Stimulated activated CD4-positive, alpha-beta T cell treated with anti-CD3 and anti-CD28 coated beads, Interleukin-15, amount 100 ng/mL, for 1 hour (primary cell): ENCODE measurements at places on chromosomes 1 and 21.

- DNase-seq, result no peak
Measured at GRCh38 chr21:25368531-25368930, 238.8 kb downstream of the MRPL39 start.

DNA sequence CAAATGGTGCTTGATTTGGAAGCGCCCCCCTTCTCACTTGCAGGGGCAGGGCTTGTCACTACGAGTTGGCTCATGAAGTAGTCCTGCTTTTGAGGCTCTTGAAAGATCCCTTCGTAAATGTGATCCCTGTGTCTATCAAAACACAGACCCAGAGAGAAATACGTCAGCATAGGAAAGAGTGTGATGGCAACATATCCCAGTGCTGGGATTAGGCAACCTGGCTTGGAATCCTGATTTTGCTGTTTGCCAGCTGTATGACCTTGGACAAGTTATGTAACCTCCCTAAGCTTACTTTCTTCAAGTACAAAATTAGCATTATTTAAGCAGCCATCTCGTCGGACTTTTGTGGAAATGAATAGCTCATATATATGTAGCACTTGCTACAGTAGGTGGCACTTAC, 228.4 kb downstream of the ATG4C start:
- DNase-seq, result no peak

DNA sequence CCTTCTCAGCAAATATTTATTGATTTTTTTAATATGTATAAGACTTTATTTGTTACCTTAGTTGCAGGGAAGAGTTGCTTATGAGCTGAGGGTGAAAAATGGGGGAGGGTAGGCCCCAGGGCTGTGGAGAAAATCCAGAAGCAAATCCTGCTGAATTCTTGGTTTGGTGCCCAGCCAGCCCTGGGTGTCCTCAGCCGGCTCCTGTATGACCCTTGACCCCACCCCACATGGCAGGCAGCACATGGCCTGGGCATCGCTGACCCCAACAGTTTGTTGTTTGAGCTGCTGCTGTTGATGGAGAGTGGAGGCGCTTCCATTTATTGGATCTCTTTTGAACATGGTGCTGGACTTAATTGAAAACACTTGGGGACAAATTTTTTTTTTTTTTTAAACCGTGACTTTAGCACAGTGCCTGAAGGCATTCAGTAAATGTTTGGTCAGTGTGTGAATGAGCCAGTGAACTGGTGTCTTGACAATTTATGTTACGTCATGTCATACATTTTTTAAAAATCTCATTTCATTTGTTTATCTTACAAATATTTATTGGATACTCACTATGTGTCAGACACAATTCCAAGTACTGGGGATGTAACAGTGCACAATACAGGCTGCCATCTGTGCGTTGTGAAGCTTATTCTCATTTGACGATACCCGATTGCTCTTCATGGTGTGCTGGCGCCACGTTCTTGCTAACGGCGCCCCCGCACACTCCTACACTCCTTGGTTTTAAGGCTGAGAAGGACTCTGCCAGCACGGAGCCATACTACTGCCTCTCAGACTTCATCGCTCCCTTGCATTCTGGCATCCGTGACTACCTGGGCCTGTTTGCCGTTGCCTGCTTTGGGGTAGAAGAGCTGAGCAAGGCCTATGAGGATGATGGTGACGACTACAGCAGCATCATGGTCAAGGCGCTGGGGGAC, 98.8 kb downstream of the MTR start:
- DNase-seq, result no peak

- no peak for DNase-seq
Measured at GRCh38 chr1:112699425-112700144, 7.3 kb downstream of the RHOC start.

GRCh38 chr1:200150721-200151120, 123.2 kb downstream of the NR5A2 start:
- DNase-seq, result no peak

DNA sequence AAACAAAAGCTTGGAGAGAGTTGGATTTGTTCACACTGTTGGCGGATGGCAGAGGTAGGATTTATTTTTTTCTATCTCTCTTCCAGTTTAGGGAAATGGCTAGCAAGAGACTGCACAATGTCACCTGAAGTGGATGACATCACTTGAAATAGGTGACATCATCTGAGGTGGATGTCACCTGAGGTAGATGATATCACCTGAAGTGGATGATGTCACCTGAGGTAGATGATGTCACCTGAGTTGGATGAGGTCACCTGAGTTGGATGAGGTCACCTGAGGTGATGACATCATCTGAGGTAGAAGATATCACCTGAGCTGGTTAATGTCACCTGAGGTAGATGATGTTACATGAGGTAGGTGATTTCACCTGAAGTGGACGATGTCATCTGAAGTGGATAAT, 413.4 kb downstream of the DSCAM start:
- no peak for DNase-seq

GRCh38 chr1:79617777-79618176, 611.2 kb upstream of the ADGRL4 start:
- no peak for DNase-seq

DNA sequence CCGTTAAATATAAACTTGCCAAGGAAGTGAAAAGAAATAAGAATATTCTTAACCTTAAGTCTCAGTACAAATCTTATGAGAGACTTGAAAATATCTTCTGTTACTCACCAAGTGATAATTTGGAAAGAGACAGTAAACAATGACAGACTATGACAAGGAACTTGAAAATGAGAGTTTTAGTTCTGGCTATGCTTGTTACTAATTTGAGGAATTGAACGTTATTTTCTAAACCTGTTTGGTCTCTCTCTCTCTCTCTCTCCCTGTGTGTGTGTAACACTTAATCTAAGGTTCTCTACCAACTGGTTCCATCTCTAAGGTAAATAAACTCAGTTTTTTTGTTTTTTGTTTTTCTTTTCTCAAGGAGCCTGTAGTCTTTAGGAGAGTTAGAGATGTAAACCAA, 161.8 kb downstream of the AMY1C start:
- DNase-seq, result no peak

GRCh38 chr1:197394831-197395608, 127.0 kb downstream of the CRB1 start:
- no peak for DNase-seq

GRCh38 chr21:45441431-45442255, 36.7 kb downstream of the COL18A1 start:
- no peak for DNase-seq

DNA sequence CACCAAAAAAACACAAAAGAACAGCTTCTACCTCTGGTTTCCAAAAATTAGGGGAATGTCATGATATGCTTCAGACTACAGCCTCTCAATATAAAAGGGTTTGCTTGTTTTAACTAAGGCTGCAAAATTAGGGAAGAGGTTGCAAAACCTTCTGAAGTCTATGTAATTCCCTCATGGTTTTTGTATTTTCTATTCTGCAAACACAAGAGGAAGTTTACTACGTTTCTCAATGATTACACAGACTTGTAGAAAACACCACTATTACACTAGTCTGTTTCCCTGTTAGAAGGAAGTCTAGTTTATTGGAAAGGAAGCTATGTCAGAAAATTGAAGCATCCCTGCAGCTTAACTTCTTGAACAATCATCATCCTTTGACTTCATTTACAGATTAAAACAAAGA, 229.7 kb upstream of the FMN2 start:
- no peak for DNase-seq

DNA sequence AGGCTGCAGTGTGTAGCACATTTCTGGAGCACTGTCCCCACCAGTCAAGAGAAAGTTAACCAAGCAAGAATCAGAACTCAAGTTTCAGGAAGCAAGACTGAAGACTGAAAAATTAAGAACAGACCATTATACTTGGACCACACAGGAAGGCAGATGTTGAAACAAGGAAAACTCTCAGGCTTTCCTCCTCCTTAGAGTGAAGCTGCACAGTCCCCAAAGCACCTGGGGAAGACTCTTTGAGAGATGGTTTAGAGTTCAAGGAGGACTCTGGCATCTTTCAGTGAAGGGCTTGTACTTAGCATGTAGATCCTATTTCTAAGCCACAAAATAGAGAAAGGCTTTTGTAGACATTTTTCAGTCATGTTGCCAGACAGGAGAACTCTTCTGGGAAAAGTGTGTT, 113.7 kb upstream of the KCTD3 start:
- no peak for DNase-seq

GRCh38 chr1:48524892-48525467, 53.0 kb upstream of the SPATA6 start:
- no peak for DNase-seq

DNA sequence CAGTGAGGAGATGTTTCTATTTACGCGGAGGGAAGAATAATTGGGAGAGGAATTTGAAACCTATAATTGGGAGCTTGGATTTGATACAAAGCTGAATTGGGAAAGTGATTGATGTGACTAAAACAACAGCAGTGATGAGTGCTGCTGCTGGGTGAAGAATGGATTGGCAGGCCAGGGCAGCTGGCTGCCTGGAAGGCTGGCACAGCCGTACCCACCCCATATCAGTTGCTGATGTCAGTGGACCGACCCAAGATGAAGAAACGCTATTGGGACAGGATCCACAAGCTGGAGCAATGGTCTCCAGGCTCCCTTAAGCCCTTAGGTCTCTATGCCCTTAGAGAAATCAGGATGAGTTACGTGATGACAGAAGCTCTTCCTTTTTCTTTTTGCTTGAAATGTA, 47.4 kb downstream of the GRIK1 start:
- no peak for DNase-seq

GRCh38 chr1:116760996-116761665, 6.9 kb downstream of the CD2 start:
- no peak for DNase-seq

DNA sequence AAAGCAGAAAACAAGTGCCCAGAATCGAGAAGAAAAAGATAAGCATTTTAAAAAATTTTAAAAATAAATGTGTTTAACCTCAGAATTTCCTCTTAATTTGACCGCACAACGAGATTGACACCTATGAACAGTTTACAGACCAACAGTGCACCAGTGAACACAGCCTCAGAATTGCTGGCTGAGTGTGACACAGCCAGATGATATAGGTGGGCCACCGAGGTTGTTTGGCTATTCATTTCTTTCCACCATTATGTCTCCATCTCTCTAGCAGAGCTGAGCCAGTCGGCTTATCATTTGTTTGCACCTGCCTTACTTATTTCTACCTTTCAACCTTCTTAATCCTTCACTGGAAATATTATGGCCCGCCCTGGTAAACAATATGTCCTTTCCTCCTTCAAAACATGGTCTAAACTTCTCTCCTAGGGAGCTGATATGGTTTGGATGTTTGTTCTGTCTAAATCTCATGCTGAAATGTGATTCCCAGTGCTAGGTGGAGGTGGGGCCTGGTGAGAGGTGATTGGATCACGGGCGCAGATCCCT, 86.1 kb downstream of the DUSP10 start:
- no peak for DNase-seq

DNA sequence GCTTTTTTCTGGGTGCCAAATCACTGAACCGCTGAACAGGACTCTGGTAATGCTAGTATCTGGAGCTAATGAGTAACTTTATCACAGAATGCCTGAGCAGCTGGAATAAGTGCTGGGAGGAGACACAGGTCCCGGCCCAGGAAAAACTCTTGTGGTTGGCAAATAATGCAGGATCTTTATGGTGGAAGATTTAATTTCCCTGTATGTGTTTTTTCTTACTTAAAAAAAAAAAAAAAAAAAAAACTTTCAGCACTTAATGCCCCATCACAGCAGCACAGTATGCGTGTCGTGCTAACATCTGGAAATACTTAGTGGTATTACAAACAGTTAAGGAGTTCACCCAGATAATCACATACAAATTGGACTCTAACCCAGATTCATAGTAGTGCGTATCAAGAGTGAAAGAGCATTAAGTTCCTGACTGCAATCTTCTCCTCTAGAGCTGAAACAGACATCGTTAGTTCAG, 220.7 kb downstream of the TOMM20 start:
- DNase-seq, result no peak

GRCh38 chr1:228274452-228275178, 66.8 kb downstream of the OBSCN start:
- no peak for DNase-seq

DNA sequence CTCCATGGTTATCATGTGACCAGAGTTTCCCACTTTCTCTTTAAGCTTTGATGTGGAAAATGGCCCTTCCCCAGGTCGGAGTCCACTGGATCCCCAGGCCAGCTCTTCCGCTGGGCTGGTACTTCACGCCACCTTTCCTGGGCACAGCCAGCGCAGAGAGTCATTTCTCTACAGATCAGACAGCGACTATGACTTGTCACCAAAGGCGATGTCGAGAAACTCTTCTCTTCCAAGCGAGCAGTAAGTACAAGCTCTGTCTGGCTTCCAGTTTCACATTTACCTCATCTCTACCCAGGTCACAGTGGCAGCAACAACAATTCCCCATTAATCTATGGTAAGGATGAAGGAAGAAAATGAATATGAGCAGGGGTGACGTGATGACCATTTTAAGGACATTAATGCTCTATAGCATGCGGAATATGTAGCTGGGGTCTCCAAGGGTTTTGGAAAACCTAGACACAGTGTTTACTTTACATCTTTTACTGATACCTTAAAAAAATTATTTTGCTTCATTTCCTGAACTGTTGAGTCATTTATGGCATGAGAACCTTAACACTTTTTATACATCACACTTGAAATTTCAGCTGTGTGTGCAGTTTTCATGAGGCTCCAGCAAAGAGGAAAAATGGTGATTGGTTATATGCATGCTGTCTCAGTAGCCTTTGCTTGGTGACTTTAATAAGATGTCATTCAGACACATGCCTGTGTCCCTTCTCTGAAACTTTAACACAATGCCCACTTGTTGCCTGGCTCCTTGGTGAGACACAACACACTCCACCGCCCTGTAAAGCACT, 286.3 kb upstream of the SGIP1 start:
- no peak for DNase-seq

DNA sequence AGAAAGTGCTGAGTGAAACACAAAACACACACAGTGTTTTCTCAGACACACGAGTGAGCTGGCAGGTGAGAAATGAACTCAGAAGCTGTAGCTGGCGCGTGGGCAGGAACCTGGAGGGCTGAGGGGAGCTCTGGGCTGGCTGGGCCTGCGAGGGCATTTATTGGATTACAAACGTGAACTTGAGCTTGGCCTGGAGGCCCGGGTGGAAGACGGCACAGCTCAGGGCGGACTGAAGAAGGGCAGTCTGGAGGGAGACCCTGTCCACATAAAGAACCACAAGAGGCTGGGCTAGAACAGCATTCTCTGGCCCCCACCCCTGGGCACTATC, 52.1 kb upstream of the ADARB1 start:
- no peak for DNase-seq

GRCh38 chr1:190754666-190755065, 277.0 kb upstream of the BRINP3 start:
- DNase-seq, result no peak

DNA sequence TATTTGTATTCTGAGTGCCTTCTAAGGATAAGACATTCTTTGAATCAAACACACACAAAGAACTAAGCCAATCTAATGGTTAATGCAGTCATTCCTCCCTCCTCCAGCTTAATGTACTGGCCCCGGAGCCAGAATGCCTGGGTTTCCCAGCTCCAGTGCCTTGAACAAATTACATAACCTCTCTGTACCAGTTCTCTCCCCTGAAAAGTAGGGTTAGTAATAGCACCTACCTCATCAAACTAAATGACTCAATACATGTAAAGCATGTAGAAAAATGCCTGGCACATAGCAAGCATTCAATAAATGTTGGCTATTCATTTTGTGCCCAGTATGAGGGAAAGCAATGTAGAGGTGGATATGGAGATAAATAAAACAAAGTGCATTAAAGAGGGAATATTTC, 14.0 kb downstream of the C1orf52 start:
- no peak for DNase-seq
